Neural crest cell (in vitro differentiated cells): ENCODE measurements at places on chromosomes 12 and 14.

GRCh38 chr14:23094666-23095195, at the start of gene ACIN1:
ACIN1 (minus strand) TSS chr14:23095136; CDS start chr14:23095112, 24 bp downstream.
- DNase-seq: peak; percentile 100

GRCh38 chr12:107461222-107461975, 224.2 kb upstream of the PWP1 start:
- DNase-seq: no peak

- no peak for DNase-seq
Measured at GRCh38 chr12:103881261-103881660, 40.2 kb upstream of the NT5DC3 start.

DNA sequence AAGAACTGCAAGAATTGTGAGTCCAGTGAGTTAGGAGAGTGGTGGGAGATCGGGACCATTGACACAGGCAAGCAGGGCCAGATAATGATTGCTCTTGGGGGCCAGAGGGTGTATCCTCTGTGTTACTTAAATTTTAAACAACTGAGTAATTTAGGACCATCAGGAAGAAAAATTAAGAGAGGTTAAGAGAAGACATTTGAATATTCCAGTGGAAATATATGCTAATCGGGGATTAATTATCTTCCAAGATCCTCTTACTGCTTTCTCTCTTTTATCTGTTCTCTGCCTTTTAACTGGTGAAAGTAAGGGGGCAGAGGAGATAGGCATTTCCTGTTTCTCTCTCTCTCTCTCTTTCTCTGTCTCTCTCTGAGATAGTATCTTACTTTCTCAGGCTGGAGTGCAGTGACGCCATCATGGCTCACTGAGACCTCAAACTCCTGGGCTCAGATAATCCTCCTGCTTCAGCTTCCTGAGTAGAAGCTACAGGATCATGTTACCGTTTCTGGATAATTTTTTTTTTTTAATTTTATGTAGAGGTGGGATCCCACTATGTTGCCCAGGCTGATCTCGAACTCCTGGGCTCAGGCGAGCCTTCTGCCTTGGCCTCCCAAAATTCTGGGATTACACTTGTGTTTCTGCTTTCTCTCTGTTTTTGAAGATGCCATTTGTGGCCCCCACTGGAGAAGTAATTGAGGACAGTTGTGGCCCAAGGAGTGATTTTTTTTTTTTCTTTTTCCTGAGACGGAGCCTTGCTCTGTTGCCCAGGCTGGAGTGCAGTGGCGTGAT, 85.1 kb downstream of the DIP2B start:
- no peak for DNase-seq
